ENCODE measurements at places on chromosomes 6 and 20.

DNA sequence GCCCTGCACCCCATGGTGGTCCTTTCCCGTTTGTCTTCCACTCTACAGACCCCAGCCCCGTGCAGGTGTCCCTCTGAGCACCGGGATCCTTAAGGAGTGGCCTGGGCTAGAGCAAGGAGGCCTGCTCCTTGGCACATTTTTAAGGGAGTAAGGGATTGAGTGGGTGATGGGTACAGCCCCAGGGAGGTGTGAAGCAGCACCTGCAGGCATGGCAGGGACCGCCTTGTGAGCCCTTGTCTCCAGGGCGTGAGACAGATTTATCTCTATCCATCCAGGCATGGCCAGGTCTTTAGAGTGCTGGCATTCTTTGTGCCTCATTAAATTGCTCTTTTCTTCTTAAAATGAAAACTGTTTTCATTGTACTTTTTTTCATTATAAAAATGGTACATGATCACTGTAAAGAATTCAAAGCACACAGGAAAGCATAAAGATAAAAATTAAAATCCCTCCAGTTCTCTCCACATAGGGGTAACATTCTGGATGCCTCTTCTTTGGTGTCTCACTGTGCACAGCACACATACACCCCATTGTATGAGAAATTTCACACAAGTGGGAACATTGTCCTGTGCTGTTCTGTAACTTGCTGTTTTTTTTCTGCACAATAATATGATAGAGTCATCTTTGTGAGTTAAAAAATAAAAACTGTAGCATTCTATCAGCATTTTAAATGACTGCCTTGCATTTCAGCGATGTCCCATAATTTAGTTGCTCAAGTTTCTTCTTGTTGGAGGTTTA lies 31.9 kb upstream of the ZNF831 start:
- DNase-seq, result no peak

GRCh38 chr20:31505903-31506302 lies 8.3 kb upstream of the HM13 start:
- DNase-seq, result no peak

- no peak for DNase-seq
Measured at GRCh38 chr6:6003621-6004366, 2.9 kb downstream of the NRN1 start.

DNA sequence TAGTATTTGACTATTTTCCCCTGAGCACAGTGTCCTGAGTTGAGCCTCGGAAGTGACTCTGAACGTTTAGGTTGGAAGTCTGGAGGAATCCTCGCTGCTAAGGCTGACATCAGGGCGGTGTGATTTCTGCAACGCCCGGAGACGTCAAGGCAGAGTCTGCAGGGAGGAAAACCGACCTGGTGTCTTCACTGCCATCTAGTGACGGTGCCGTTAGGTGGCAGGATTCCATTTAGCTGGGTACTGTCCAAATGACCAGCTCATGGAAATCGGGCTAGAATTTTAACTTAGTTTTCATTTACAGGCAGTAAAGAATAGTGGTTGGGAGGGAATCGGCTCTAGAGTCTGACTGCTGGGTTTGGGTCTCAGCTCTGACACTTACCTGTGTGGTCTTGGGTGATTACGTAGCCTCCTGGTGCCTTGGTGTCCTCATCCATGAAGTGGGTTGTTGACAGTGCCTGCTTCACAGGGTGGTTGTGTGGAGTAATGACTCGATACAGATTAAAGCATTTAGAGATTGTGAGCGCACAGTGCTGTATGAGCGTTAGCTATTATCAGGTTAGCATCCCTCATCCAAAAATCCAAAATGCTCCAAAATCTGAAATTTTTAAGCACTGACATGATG lies 35.0 kb downstream of the FOXF2 start:
- no peak for DNase-seq

GRCh38 chr6:163661272-163661671 lies 246.8 kb downstream of the QKI start:
- no peak for DNase-seq

DNA sequence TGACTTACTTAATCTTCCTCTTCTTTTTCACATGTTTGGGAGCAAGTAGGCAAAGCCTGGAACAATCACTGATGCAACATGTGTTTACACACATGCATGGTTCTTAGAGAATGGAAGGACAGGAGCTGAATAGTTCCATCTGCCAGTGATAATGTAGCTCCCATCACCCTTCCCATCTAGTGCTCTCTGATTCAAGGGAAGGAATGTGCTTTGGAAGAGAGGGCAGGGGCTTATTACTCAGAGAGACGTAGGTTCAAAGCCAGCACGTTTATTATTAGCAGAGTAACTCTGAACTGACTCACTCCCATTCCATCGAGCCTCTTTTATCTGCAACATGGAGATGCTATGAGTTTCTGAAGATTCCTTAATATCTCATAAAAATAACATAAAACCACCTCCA lies 211.9 kb downstream of the GMPR start:
- no peak for DNase-seq

DNA sequence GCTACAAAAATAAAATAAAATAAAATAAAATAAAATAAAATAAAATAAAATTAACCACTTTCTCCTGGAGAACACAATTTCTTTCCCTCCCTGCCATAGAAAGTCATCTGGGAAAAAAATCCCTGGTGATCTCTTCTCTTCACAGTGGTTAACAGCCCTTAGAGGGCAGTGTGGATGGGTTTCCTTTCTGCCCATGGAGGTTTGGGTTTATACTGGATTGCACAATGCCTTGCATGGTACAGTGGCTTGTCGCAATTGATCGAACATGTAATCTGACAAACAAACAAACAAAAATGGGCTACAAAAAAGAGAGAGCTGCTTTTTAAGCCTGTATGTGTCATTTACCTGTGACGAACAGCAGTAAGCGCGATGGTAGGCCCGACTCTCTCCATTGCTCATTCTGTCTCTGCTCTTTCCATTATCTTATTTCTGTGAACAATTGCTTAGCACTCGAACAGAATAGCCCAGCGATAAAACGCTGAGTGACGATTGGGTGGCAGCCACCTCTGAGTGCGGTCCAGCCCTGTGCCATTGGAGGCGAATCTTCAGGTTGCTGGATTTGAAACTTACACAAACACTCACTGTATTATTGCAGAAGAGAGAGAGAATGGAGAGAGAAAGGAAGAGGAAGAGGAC lies 166.1 kb downstream of the CD83 start:
- no peak for DNase-seq

GRCh38 chr20:34262488-34263288 lies 21.5 kb downstream of the ASIP start:
- no peak for DNase-seq

DNA sequence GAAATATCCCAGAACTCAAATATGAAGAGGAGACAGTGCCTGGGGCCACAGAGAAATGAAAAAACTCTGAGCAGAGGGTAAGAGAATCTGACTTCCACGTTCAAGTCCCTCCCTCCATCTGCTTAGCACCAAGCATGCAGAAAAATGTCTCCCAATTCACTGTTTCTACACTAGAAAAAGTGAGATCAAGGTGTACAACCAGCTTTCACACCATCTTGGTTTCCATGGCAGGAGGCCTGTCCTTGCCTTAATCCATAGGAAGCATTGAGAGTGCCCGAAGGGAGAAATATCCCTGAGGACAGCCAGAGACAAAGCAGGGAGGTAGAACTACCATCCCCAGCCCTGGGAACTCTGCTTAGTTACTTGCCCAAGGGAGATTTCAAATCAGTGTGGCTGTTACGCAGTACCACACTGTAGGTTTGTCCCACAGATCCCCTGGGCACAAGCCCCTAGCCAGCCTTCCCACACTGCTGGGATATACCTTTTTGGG lies 82.9 kb downstream of the SCML4 start:
- no peak for DNase-seq

DNA sequence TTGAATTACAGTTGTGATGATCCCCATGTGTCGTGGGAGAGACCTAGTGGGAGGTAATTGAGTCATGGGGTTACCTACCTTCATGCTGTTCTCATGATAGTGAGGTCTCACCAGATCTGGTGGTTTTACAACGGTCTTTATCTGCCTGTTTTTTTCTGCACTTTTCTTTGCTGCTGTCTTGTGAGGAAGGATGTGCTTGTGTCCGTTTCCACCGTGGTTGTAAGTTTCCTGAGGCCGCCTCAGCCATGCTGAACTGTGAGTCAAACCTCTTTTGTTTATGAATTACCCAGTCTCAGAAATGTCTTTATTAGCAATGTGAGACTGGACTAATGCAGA lies 6.5 kb upstream of the RANBP9 start:
- DNase-seq, result no peak

- no peak for DNase-seq
Measured at GRCh38 chr20:53493311-53493857, 100.3 kb downstream of the ZNF217 start.

DNA sequence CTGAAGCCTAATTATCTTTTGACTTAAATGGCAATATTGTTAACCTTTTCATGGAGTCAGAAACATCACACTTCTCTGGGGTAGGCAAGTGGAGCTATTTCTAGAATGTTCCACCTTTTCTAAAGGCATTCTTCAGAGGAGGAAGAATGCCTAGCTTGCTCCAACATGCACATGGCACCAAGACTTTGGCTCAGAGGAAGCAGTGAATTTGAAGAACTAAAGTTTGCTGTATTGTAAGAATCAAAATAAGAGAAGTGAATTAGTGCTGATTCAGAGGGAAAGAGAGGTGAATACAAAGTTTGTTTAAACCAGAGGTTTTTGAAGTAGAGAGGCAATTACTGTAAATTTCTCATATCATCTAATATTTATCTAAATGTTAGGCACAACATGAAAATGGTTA lies 92.2 kb downstream of the SOBP start:
- no peak for DNase-seq

GRCh38 chr6:84447651-84448050 lies 220.2 kb upstream of the CEP162 start:
- no peak for DNase-seq

DNA sequence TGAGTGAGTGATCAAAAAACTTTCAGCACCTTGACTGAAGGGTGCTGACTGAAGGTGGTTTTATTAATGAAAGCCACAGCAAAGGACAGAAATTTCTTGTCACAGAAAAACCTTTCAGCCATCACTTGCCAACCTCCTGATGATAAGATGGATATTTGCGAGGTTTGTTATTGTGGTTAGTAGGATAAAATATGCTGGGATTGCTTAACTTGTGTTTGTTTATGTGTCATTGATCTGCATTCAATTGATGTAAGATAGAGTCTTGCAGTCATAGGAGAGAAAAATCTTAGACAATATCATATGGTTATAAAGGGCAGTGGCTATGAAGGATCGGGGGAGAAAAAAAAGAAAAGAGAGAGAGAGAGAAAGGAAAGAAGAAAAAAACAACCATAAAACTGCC lies 1.2 kb downstream of the TSBP1 start:
- DNase-seq, result no peak

DNA sequence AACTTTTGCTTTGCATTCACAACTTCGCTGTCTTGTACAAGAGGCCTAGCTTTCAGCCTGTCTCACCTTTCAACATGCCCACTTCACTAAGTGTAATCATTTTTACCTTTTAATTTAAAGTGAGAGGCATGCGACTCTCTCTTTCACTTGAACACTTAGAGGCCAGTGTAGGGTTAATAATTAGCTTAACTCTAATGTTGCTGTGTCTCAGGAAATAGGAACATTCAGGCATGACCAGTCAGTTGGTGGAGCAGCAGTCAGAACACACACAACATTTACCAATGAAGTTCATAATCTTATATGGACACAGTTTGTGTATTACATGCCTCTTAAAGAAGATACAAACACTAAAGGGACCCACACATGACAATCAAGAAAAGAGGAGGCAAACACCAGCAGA lies 47.6 kb downstream of the HTR1B start:
- no peak for DNase-seq

- no peak for DNase-seq
Measured at GRCh38 chr6:164756142-164756541, 553.3 kb downstream of the C6orf118 start.

DNA sequence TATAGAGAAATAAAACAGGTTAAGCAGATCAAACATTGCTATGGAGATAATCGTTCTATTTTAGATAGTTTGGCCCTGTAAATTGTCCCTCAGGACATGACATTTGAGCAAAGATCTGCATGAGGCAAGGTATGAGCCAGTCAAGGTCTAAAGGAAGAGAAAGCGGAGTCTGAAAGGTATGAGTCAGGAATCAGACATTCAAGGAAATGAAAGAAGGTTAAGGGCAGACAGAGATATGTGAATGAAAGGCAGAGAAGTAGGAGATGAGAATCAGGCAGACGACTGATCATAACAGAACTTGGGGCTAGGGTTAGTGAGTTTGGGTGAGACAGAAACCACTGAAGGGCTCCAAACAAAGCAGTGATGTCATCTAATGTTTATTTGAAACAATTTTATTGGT lies 775.8 kb downstream of the MAFB start:
- DNase-seq, result no peak

Measured in stimulated activated CD8-positive, alpha-beta memory T cell treated with anti-CD3 and anti-CD28 coated beads, Interleukin-7, amount 100 ng/mL, for 1 hour (primary cell).